Activated CD8-positive, alpha-beta memory T cell treated with anti-CD3 and anti-CD28 coated beads, Interleukin-2, amount 10 ng/mL, durations not matched to agents 7 days and 5 days (primary cell): ENCODE measurements at places on chromosomes 11 and 22. TPM values are rescaled to one million over a fixed set of nuclear protein-coding genes. Genes with fewer than 3 reads are reported as not detected.
A peak's percentile ranks its signal among the peaks of the same experiment; 100 is the strongest.

DNA sequence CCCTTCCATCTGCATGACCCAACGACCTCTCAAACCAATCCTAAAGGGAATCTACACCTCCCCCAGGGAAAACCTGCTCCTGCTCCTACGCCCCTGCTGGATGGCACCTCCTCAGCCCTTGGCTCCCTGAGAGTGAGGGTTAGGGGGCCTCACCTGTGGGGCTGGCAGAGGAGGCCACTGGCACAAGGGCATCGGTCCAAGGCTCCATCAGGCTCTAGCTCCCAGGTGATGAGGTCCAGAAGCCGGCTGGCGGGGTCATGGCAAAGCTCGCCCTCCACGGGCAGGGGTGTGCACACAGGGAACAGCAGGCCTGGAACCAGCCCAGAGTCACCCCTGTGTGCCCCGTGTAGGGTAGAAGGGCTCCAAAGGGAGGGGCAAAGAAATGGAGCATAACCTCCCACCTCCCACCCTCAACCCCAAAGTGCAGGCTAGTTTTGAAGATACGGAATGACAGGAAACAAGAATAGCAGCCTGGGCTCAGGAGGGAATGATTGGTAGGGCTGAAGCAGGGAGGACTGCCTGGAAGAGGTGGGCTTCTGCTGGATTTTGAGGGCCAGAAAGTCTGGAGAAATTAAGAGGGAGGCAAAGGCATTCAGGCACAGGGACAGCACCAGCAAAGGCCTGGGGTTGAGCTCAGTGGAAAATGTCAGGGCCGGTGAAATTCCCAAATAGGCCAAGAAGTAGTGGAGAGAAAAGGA, 42.6 kb downstream of the DKK3 start:
- H3K4me3 ChIP-seq, result no peak overlapping the region
- no peak for DNase-seq
- peaks cover 9% of the 10 kb centered on the region for H3K27me3 ChIP-seq
- peaks cover 3% of the 10 kb centered on the region for H3K36me3 ChIP-seq
- peaks cover 14% of the 10 kb centered on the region for H3K4me1 ChIP-seq

DNA sequence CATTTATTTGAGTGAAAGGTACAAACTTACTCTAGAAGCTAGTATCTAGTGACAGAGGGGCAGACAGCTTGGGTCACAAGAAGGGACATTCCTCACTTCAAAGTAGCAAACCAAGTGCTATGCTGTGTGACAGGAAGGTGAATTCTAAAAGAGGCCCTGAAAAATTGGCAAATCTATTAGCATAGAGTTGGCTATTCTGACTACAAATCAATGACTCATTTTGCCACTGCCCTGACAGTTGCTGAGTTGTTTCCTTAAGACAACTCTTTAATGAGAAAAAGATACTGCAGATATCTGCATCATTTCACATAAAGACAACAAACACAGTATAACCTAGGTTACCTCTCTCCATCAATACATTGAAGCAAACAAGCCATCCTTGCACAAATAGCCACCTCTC, 524.0 kb upstream of the LRRC4C start:
- H3K4me3 ChIP-seq, result no peak overlapping the region
- DNase-seq, result no peak
- no peaks in the 10 kb centered on the region for H3K27me3 ChIP-seq
- no peak overlapping the region for H3K27ac ChIP-seq
- no peaks in the 10 kb centered on the region for H3K36me3 ChIP-seq

- H3K27ac ChIP-seq, result peak overlapping the region; percentile 87
- H3K4me3 ChIP-seq, result peak overlapping the region; percentile 85
- DNase-seq, result peak; percentile 85
- H3K4me1 ChIP-seq, result peaks cover 45% of the 10 kb centered on the region
- peaks cover 17% of the 10 kb centered on the region for H3K36me3 ChIP-seq
- H3K27me3 ChIP-seq, result no peaks in the 10 kb centered on the region
Measured at GRCh38 chr11:63837027-63837688, 1.8 kb upstream of the MARK2 start.

DNA sequence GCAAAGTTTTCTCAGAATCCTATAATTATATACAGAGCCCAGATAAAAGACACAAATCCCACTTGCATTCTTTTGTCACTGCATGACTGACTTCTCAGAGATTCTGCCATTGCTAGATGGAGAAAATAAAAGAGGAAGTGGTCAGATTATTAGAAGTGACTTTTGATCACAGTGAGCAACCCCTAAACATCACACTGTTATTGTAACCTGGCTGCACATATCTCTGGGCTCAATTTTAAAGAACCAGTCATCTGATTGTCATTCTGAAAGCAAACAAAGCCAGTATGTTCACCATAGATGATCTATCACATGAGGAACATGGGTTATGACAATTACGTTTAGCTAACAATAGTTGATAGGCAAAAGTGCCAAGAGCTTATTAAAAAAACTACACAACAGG, 47.8 kb downstream of the COPB1 start:
- H3K27ac ChIP-seq, result no peak overlapping the region
- no peak for DNase-seq
- peaks cover 15% of the 10 kb centered on the region for H3K4me1 ChIP-seq
- H3K4me3 ChIP-seq, result no peak overlapping the region
- H3K36me3 ChIP-seq, result peaks cover 20% of the 10 kb centered on the region

The MMP11 gene
- total RNA-seq, result 1.0 TPM

The RAB3IL1 gene
- total RNA-seq, result not detected

The DNAJB7 gene
- not detected for total RNA-seq

- H3K36me3 ChIP-seq, result peaks cover 41% of the 10 kb centered on the region
- H3K27ac ChIP-seq, result peak within 1 kb of the TSS; percentile 98
- H3K4me3 ChIP-seq, result peak within 1 kb of the TSS; percentile 97
- DNase-seq, result peak; percentile 100
Measured at GRCh38 chr11:64778473-64779298, at the start of gene SF1. TSS of gene SF1 (minus strand) at chr11:64778542. CDS start at chr11:64778392, 150 bp downstream.
